Hematopoietic multipotent progenitor cell treated with erythropoietin and hydrocortisone succinate and interleukin-3 and kit ligand, for 6 days (in vitro differentiated cells): ENCODE measurements at places on chromosomes 16 and 17.

- no peak for DNase-seq
Observed at GRCh38 chr16:87445486-87445885, 47.3 kb downstream of the ZCCHC14 start.

GRCh38 chr16:27316038-27316680, 2.4 kb downstream of the IL4R start:
- no peak for DNase-seq

- DNase-seq = no peak
Observed at GRCh38 chr16:87201052-87201451, 116.1 kb downstream of the C16orf95 start.

DNA sequence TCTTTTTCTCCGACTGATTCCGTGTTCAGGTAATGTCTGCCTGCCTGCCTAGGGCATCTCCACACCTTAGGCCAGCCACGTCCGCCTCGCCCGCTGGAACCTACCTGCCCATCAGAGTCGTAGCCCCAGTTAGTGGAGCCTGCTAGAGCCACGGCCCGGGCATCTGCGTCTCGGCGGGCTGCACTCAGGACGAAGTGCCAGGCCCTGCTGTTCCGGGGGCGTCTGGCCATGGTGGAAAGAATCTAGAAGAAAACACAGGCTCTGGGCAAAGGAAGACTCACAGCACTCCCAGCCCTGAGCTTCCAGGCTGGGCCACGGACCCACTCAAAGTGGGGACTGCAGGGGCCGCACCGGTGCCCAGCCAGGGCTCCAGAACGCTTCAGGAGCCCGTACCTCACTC, 1.1 kb downstream of the SPSB3 start:
- no peak for DNase-seq

DNA sequence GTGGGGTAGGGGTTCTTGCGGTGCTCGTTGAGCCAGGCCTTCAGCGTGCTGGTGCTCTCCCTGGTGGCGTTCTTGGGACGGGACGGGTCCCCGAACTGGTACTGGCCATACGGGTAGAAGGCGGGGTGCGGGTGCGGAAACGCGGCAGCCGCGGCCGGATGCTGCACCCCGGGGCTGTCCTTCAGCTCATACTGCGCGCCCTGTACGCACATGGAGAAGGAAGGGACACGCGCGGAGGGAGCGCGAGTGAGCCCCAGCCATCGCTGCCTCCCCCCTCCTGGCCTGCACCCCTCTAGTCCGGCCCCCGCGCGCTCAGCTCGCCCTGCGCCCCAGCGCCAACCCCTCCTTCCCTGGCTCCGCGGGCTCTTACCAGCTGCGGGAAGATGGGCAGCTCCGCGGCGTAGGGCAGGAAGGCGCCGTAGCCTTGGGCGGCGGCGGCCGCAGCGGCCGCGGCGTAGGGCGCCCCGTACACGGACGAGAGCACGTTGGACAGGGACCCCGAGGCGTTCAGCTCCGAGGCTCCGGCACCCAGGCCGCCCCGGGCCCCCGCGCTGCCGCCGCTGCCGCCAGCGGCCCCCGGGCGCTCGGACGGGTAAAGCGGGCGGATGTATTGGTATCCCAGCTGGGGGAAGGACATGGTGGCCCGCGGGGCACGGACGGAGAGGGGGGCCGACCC, 1.0 kb downstream of the IRX3 start:
- no peak for DNase-seq

GRCh38 chr16:17984810-17985209, 351.7 kb downstream of the NPIPA8 start:
- no peak for DNase-seq

DNA sequence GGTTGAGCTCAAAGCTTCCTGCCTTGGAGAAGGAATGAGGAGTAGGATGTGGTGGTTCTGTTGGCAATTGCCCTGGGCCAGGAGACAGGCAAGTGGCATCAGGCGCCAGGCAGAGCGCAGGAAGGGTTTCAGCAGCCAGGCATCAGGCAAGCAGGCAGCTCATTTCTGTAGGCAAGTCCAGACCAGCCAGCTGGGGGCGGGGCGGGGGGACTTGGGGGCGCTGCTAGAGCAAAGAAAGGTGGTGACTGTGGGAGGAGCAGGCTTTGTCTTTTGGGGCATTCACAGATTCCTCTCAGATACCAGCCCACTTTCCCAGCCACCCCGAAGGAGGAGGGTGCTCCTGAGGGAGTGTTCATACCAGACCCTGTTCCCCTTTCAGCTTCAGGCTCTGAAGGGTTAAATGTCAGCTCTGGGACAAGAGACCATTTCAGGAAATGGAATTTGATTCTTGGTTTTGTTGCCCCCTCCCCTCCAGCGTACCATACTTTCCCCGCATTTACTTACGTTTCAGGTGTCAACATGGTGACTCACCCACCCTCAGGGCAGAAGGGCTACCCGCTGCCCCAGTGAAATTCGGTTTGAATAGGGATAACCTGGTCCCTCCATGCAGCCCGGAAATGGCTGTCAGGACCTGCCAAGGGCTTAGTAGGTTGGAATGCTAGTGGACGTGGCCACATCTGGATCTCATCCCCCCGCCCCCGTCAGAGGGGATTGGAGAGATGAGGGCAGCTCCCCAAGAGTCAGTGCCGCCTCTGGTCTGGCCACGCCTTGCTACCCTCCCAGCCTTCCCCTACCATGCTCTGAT, 13.2 kb downstream of the NGFR start:
- no peak for DNase-seq

- no peak for DNase-seq
Observed at GRCh38 chr16:58485184-58485887, 14.6 kb upstream of the NDRG4 start.

- no peak for DNase-seq
Observed at GRCh38 chr17:37094391-37094790, 145.6 kb downstream of the AATF start.

DNA sequence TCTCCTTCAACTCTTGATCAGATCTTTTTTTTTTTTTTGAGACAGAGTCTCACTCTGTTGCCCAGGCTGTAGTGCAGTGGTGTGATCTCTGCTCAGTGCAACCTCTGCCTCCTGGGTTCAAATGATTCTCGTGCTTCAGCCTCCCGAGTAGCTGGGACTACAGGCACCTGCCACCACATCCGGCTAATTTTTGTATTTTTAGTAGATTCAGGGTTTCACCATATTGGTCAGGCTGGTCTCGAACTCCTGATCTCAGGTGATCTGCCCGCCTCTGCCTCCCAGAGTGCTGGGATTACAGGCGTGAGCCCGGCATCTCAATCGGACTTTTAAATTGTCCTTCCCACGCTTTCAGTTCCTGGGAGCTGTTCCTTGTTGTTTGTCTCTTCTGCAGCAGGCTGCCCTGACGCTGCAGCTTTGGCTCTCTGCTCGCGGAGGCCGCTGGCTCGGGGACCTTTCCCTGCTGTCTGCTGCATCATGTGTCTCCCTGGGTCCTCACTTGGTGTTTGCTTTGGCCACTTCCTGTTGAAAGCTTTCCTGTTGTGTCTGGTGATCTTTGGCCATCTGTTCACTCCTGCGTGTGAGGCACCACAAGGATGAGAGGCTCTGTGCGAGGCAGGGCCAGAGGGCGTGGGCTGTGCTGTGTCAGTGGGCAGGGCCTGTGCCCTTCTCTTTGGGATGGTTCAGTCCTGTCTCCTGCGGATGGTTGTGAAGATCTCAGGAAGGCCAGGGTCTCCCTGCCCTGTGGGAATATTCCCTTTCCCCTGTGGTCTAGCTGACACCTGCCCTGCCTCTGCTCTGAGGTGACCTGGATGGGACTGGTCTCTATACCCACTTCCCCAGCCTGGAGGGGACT, 18.4 kb upstream of the CAPN15 start:
- DNase-seq = peak; percentile 39

DNA sequence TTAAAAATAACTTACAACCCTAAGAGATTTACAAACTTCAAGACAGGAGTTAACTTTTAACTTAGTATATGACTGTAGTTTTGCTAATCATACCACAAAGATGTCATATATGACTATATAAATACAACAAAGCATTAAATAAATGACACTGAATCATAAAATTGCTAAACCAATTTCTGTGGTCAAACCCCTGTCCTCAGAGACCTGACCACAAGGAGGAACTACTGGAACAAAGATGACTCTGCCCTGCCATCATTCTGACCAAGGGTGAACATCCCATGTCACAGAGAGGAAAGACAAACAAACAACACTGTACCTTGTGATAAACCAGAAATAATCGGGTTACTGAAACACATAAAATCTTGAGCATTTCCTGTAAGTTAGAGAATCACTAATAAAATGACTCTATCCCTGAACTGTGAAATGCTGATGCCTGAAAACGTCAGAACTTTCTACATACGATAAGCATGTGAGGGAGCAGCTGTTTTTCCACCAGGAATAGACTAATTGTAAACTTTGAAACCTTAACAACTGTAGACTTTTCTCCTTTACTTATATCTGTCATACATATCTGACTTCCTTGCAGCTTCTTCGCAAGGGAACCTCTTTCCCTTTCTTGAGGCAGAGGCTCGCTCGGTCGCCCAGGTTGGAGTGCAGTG, 47.9 kb downstream of the WDR59 start:
- peak; percentile 74 for DNase-seq

DNA sequence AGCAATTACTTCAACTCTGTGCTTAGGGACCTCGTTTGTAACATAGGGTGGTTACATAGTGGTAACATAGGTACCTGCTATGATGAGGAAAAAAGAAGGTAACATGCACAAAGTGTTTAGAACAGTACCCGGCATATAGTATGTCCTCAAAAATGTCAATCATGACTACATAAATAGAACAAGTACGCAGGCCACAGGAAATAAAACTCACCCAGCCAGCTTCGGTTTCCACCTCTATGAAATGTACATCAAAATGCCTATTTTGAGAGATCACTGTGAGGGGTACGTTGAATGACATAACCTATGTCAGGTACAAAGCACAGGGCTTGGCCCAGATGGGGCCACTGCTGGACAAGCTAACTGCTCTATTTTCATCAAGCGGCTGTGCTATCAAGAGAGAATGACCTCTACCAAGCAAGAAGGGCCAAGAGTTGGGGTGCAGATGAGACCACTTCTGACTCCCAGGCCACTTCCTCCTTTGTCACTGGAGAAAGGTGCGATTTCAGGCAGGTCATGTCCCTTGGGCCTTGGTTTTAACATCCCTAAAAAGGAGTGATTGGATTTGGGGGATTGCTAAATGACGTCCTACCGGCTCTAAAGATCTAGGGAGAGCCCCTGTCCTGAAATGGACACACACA, 45.4 kb downstream of the WSB1 start:
- DNase-seq = no peak

DNA sequence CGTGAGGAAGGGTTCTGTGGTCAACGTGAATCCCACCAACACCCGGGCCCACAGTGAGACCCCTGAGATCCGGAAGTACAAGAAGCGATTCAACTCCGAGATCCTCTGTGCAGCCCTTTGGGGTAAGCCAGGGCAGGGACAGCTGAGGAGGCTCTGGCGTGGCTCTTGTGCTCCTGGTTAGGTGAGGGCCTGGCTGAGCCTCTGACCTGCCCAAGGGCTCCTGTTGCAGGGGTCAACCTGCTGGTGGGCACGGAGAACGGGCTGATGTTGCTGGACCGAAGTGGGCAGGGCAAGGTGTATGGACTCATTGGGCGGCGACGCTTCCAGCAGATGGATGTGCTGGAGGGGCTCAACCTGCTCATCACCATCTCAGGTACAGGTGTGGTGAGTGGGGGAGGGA, 4.2 kb upstream of the C17orf107 start:
- DNase-seq = no peak

DNA sequence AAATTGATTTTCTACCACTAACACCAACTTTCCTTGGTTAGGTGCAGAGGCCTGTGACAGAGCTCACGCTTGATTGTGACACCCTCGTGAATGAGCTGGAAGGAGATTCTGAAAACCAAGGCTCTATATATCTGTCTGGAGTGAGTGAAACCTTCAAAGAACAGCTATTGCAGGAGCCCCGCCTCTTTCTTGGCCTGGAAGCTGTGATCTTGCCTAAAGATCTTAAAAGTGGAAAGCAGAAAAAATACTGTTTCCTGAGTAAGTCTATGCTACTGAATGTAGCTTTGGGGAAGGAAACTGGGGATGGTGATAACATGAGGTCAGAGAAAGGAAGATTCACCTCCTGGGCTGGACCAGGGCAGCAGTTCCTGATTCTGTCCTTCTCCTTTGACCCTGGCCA, 38.3 kb downstream of the REXO5 start:
- peak; percentile 54 for DNase-seq

- peak; percentile 86 for DNase-seq
Observed at GRCh38 chr17:54891176-54891821, 9.4 kb upstream of the TOM1L1 start.

GRCh38 chr17:48307814-48308411, 122.1 kb downstream of the SKAP1 start:
- DNase-seq = peak; percentile 77

GRCh38 chr16:48409839-48410632, 24.8 kb upstream of the SIAH1 start:
- peak; percentile 31 for DNase-seq

DNA sequence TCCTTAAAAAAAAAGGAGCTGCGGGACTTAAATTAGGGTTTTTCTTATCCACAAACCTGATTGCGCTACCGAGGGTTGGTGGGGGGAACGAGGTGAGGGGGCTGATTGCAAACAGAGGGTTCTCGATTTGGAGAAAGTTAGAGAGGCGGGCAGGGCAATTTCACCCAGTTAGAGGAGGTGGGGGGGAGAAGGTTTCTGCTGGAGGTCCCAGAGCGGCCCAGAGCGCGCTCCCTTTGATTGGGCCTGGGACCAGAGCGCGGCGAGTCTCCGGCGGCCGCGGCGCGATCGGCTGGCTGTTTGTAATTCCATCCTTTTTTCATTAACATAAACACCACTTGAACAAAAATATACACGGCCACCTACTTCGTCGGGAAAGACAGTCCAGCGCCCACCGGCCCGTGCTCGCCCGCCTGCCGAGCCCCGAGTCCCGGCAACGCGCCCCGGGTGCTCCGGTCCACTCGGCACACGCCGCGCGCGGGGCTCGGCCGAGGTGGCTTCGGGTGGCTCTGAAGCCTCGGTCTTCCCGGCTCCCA, 13.3 kb upstream of the FOXF1 start:
- DNase-seq = no peak

DNA sequence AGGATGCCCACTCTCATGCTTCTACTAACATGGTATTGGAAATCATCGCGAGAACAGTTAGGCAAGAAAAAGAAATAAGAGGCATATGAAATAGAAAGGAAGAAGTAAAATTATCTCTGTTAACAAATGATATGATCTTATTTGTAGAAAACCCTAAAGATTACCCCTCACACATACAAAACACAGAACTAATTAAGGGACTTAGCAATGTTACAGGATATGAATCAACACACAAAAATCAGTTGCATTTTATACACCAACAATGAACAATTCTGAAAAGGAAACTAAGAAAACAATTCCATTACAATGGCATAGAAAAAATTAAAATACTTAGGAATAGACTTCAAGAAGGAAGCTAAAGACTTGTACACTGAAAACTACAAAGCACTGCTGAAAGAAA, 2.7 kb upstream of the CAPNS2 start:
- DNase-seq = no peak

GRCh38 chr17:65824901-65825300, 263.5 kb upstream of the AXIN2 start:
- no peak for DNase-seq

- peak; percentile 73 for DNase-seq
Observed at GRCh38 chr17:40547079-40547784, 18.0 kb downstream of the CCR7 start.

- no peak for DNase-seq
Observed at GRCh38 chr17:7750321-7750821, 32.8 kb downstream of the DNAH2 start.

- no peak for DNase-seq
Observed at GRCh38 chr16:54199487-54200160, 87.0 kb downstream of the IRX3 start.

GRCh38 chr16:2734844-2735515, 15.0 kb upstream of the PRSS27 start:
- DNase-seq = peak; percentile 33
